ENCODE measurements at places on chromosomes 5 and 9.
A peak's percentile ranks its signal among the peaks of the same experiment; 100 is the strongest.

GRCh38 chr9:87425202-87425601 lies 72.5 kb upstream of the DAPK1 start:
- DNase-seq: no peak

GRCh38 chr5:44969825-44970224 lies 161.1 kb downstream of the MRPS30 start:
- DNase-seq: no peak

- DNase-seq: no peak
These were observed 141.6 kb downstream of the INSYN2B start for GRCh38 chr5:169838688-169839087.

DNA sequence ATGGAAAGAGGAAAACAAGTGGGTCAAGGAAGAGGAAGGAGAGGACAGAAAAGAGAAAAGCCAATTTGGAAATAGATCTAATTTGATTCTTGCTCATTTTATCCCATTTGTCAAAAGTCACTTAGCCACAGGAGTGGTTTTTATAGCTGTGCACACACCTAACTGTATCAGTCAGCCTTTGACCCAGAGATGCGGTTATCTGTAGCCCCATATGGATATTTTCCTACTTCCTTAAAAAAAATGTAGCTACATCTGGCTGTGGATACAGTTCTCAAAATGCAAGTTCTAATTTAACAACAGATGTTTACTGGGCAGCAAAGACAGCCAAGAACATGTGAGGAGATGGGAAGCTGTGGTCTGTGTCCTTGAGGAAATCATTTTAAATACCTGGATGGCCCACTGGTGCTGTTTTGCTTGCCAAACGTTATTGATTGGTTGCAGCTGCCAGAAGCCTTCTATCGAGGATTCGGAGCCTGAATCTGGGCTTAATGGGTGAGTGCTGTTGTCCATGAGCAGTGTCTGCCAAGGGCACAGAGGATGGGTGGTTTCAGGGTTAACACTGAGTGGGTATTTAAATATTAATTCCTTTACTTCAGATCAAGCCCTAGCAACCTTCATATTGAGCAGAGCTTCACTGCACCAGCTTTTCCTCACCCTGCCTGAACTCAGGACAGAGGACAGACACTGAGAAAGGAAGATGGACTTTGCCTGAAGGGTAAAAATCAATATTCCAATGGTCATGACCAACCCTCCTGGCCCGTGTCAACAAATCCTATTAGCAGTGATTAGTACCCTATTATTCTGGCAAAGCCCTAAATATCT lies 92.2 kb downstream of the APBA1 start:
- DNase-seq: no peak

DNA sequence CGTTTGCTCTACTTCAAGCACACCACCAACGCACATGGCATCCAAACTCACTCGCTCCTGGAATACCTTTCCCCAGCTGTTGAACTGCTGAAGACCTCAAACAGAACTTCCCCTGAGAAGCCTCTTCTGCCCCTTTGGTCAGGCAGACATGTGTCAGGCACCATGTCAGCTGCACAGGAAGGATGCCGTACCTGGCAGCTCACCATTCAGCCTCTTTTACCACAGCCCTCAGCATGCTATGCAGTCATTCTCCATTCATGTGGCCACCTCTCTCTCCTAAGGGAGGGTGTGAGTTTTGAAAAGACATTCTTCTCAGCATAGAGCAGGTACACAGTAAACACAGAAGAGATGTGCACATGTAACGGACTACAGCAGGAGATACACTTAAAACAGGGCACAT lies 14.2 kb downstream of the IL4 start:
- no peak for DNase-seq

GRCh38 chr5:95219411-95219810 lies 65.5 kb downstream of the MCTP1 start:
- DNase-seq: no peak

DNA sequence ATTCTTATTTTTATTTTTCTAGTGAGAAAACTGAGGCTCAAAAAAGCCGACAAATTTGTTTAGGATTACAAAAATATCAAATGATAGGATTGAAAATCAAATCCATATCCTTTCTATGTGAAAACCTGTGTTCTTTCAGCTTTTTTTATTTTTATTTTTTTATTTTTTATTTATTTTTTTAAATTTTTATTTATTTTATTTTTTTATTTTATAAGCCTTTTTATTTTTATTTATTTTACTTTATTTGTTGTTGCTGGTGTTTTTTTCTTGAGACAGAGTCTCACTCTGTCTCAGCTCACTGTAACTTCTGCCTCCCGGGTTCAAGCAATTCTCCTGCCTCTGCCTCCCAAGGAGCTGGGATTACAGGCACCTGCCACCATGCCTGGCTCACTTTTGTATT lies 45.4 kb upstream of the CDKN2B start:
- no peak for DNase-seq

GRCh38 chr9:137761032-137761431 lies 116.5 kb upstream of the CACNA1B start:
- DNase-seq: no peak

GRCh38 chr5:114053372-114053771 lies 308.5 kb upstream of the KCNN2 start:
- no peak for DNase-seq

DNA sequence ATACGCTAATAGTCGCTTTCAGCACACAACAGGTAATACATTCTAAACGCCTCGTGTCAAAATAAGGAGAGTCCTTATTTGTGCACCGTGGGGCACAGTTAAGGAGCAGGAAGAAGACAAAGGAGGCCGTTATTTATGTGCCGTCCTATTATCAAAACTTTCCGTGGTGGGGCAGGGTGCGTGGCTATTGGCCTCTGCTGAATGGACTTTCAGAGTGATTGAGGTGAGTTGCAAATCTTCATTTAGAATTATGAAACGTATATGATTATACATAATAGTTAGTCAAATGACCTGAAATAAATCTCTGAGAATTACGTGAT lies 833 bp downstream of the C5orf24 start:
- DNase-seq: no peak

DNA sequence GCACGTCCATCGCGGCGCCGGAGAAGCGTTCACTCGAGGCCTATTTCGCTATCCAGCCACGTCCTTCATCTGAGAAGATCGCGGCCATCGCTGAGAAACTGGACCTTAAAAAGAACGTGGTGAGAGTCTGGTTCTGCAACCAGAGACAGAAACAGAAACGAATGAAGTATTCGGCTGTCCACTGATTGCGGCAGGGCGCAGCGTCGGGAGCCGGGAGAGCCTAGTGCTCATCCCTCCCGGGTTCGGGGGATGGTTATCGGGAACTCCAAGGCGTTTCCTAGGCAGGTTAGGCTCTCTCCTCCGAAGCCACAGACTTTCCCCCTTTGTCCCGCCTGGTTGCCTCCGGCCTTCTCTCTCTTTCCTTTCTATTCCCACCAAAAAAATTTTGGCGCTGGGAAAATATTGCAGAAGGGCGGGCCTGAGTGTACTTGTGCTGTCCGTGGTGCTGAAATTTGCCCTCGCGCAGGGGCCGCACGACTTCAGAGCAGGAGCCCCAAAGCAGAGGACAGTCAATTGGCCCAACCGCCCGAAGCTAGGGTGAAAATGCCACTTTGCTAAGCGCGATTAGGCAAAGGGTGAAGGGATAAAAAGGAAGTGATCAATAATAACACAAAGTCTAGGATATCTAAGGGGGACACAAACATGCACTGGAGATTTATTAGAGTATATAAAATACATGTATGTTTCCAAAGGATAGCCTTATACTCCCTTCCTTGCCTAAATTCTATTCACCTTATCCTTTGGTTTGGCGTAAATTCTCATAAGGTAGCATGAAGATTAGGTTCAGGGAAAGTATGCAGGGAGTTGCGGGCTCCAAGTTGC lies 1.8 kb downstream of the POU4F3 start:
- DNase-seq: peak; percentile 76

DNA sequence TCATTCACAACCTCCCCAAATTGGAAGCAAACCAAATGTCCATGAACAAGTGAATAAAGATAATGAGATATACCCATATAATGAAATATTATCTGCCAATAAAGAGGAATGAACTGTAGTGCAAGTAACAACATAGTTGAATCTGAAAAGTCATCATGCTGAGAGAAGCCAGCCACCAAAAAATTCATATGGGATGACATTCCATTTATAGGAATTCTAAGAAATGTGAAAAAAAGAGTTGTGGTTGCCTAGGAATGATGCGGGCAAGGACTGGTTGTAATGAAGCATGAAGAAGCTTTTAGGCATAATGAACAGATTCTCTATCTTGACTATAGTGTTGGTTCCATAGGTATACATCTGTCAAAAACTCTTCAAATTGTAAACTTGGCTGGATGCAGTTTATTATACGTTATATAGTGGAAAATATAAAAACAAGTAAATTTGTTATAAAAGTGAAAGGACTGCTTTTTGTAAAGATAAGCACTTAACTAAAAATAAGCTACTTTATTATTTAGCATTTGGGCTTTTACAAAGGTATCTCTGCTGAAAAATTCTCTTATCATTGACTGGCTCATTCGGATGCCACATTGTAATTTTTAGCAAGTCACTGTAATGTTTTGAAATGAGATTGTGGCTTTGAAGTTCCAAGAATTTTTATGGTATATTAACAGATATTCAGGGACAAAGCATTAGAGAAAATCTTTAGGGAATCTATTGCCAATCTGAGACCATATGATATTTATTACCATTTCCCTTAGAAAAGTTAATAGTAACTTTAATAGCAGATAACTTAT lies 21.2 kb upstream of the TTC23L start:
- no peak for DNase-seq

- no peak for DNase-seq
These were observed 69.3 kb downstream of the SLC1A1 start for GRCh38 chr9:4559261-4560182.

- no peak for DNase-seq
These were observed 64.9 kb downstream of the DOCK2 start for GRCh38 chr5:169701910-169702451.

DNA sequence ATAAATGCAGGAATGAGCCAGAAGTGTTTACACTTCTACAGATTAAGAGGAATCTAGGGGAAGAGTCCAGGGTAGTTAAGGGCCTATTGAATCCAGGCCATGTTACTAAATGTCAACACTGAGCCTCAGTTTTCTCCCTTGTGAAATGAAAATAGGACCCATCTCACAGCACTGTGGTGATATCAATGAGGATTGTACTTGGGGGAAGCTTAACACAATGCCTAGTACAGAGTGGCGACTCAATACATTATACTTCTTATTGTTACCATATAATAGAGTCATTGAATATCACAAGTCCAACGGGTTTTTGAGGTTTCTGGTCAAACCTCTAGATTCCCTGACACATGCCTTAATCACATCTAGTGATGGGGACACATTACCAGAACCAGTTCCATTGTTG lies 4.6 kb downstream of the TRUB2 start:
- DNase-seq: no peak

- DNase-seq: no peak
These were observed 15.1 kb upstream of the PHF19 start for GRCh38 chr9:120891884-120892747.
